ENCODE measurements at places on chromosomes 7 and 10. TPM values are rescaled to one million over a fixed set of nuclear protein-coding genes. Genes with fewer than 3 reads are reported as not detected.

GRCh38 chr10:105986912-105987635 lies 1177.4 kb downstream of the SORCS1 start:
- DNase-seq = no peak

GRCh38 chr10:76026905-76027304 lies 595.5 kb downstream of the LRMDA start:
- no peak for DNase-seq

SDK1 gene
- total RNA-seq = 0.36 TPM

DNA sequence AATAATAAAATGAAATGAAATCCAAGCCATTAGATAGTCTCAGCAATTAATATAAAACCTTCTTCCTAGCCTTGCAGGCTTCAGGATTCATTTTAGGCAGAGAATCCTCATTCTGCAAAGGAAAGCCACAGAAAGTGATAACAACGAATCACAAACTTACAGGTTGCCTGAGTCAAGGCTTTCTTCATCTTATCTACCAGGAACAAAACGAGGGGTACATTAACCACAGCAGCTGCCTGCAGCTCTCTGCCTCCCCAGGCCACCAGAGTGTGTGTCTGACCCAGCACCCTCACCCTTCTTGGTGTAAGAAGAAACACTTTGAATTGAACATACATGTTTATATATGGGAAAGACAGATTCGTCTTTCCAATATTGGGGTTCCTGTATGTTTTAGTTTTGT lies 12.5 kb upstream of the TNS3 start:
- no peak for DNase-seq

FAM241B gene
- 7.4 TPM for total RNA-seq

GRCh38 chr7:344608-344994 lies 54.6 kb downstream of the FOXL3 start:
- DNase-seq = no peak
